ENCODE measurements at places on chromosomes 1 and 21.
A peak's percentile ranks its signal among the peaks of the same experiment; 100 is the strongest.

GRCh38 chr1:20126806-20127440 is 7.6 kb upstream of the PLA2G2D start:
- DNase-seq = no peak

- DNase-seq = no peak
Measured at GRCh38 chr1:22710701-22711049, at the start of gene EPHB2. EPHB2 (plus strand) TSS chr1:22710839; CDS start chr1:22710983, 144 bp downstream.

DNA sequence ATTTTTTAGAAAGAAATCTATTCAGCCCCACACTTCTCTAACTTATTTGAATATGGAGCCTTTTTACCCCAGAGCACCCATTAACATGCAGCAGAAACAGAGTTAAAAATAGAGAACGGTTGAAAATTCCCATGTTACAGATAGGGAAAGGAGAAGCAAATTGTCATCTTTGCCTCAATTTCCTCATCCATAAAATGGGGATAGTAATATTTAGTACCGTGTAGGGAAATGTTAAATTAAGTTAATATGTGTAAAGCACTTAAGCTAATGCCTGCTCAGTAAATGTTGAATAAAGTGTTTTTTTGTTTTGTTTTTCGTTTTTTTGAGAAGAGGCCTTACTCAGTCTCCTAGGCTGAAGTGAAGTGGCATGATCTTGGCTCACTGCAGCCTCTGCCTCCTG is 50.3 kb downstream of the NAV1 start:
- no peak for DNase-seq

- no peak for DNase-seq
Measured at GRCh38 chr21:25127007-25127406, 480.3 kb downstream of the MRPL39 start.

- no peak for DNase-seq
Measured at GRCh38 chr1:53391982-53392381, 64.1 kb upstream of the LRP8 start.

DNA sequence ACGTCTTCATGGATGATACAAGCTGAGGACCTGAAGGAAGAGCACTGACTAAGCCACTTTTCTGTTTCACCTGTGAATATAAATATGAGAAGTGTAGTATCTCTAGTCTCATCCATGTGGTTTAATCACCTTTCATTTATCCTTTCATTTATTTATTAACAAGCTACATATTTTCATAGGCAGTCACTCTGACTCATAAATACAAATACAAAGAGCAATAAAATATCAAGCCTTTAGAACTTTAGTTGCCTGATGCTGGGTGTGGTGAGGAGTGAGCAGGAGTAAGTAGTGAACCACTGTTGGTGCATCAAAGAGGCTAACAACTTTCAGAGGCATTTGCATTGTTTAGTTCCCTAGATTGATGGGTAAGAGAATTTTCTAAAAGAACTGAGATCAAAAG is 269.0 kb upstream of the C1orf87 start:
- DNase-seq = no peak

- no peak for DNase-seq
Measured at GRCh38 chr1:84410328-84411095, 12.2 kb downstream of the DNASE2B start.

- no peak for DNase-seq
Measured at GRCh38 chr1:24925963-24926362, 4.1 kb downstream of the RUNX3 start.

- DNase-seq = no peak
Measured at GRCh38 chr1:82597649-82598048, 796.9 kb downstream of the ADGRL2 start.

GRCh38 chr1:11116318-11116717 is 16.6 kb upstream of the EXOSC10 start:
- DNase-seq = no peak

- DNase-seq = no peak
Measured at GRCh38 chr1:51788938-51789337, 89.6 kb downstream of the NRDC start.

DNA sequence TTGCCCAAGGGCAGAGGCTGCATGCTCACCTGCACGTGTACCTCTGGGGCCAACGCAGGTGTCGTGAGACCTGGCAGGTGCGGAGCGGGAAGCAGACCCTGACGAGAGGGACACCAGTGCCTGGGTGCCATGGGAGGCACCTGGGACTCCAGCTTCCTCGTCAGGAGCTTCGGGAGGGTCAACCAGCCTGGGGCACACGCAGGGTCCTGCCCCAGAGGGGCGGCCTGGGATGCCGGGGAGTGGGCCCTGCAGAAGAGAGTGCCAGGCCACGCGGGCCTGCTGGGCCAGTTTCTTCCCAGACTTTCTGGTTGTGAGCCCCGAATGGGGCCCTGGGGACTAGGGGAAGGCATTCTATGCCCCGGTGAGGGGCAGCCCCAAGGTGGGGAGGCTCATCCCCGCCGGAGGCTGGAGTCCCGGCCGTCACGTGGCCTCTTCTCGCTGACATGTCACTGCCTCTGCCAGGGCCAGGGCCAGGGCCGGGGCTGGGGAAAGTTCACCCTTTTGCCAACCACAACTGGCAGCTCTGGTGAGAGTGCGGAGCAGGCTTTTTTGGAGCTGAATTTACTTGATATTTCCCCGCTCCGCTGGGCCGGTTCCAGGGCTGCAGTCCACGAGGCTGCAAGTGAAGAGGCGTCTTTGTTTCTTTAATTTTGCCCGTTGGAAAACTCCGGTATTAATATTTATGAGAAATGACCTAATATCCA is 38.5 kb upstream of the ACTRT2 start:
- no peak for DNase-seq

- DNase-seq = peak; percentile 74
Measured at GRCh38 chr1:175154629-175155472, 37.7 kb downstream of the KIAA0040 start.

GRCh38 chr1:63269571-63269970 is 52.8 kb upstream of the FOXD3 start:
- DNase-seq = no peak

DNA sequence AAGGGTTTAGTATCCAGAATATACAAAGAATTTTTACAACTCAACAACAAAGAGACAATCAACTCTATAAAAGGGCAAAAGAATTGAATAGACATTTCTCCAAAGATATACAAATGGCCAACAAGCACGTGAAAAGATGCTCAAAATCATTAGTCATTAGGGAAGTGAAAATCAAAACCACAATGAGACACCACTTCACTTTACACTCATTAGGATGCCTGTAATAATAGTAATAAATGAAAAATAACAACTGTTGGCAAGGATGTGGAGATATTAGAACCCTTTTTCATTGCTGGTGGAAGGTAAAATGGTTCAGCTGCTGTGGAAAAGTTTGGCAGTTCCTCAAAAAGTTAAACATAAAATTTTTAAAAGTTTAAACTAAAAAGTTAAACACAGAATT is 7.0 kb upstream of the ABCD3 start:
- DNase-seq = no peak

GRCh38 chr1:147515045-147515869 is 26.0 kb upstream of the BCL9 start:
- DNase-seq = no peak

DNA sequence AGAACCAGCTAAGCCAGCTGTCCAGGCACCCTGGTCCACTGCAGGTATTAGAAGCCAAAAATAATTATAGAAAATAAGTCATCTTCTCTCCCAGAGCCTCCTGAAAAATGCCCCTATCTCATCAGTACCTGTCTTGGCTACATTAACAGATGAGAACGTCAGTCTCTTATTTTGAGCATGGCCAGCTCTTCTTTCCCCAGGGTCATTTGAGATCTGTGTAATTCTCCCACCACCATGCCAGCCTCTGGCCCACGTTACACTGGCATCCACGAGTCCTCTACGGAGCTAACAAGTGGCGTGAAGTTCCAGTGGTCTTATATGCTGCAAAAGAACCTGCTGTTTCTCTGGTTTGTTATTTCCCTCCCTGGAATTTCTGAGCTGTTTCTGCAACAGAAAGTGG is 118.0 kb downstream of the ATP5PO start:
- no peak for DNase-seq

DNA sequence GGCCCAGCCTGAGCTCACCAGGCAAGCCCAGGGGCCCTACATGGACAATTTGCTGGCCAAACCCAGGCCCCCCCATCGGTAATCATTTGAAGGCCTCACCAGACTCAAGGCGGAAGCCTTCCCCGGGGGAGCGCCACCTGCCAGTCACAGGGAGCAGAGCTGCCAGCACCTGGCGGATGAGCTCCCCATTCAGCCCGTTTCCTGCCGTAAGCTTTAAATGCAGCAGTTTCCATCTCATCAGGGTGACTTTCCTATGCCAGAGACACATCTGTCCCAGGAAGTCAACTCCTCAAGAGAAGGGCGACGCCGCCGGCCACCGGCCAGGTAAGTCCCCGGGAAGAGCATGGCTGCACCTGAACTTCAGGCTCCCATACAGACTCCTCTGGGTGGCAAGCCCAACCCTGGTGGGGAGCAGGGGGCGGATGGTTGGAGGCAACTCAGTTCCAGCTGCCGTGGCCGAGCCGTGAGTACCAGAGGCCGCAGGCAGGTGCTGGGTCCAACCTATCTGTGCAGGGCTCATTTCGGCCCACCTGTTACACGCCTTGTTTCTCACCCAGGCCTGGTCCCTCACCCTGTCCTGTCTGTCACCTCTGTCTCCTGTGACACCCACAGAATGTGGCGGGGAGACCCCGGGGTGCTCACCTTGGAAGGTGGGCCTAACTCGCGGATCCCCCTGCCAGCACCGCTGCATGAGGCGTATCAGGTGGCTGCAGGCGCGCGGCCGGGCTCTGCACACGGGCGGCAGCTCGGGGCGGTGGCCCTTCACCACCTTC is 20.7 kb downstream of the RIPK4 start:
- DNase-seq = no peak

- DNase-seq = no peak
Measured at GRCh38 chr1:3614755-3615742, 3.7 kb upstream of the MEGF6 start.

DNA sequence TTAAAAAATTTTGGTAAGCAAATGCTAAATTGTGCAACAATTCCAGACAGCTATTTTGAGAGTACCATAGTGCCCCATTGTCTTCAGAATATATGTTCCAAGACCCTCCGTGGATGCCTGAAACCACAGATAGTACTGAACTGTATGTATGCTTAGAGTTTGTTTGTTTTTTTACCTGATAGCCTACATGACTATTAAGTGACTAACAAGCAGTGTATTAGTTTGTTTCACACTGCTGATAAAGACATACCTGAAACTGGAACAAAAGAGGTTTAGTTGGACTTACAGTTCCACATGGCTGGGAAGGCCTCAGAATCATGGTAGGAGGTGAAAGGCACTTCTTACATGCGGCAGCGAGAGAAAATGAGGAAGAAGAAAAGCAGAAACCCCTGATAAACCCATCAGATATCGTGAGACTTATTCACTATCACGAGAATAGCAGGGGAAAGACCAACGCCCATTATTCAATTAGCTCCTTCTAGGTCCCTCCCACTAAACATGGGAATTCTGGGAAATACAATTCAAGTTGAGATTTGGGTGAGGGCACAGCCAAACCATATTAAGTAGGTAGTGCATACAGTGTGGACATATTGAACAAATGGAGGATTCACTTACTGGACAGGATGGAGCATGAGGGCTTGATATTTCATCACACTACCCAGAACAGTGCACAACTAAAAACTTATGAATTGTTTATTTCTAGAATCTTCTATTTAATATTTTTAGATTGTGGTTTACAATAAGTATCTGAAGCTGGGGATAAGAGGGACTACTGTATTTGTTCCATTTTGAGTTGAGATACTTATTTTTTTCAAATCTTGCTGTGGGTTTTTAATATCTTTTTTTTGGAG is 78.5 kb downstream of the LHX9 start:
- DNase-seq = no peak

- DNase-seq = no peak
Measured at GRCh38 chr21:15837645-15838044, 107.9 kb downstream of the USP25 start.

- no peak for DNase-seq
Measured at GRCh38 chr21:16789636-16790035, 723.2 kb upstream of the CXADR start.

- DNase-seq = no peak
Measured at GRCh38 chr21:38652396-38652795, 153.3 kb upstream of the ETS2 start.

DNA sequence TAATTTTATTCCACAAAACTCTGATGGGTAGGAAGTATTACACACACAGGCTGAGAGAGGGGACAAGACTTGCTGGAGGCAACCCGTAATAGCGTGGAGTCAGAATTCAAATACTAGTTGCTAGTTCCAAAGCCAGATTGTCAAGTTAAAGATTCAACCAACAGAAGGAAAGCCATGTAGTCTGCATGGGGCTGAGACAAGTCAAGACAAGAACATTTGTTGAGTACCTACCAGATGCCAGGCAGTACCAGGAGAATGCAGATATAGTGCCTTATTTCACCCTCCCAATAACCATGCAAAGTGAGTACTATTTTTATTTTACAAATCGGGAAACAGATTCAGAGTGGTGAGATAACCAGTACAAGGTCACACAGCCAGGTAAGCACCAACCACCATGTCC is 110.4 kb upstream of the SPATA6 start:
- DNase-seq = no peak

DNA sequence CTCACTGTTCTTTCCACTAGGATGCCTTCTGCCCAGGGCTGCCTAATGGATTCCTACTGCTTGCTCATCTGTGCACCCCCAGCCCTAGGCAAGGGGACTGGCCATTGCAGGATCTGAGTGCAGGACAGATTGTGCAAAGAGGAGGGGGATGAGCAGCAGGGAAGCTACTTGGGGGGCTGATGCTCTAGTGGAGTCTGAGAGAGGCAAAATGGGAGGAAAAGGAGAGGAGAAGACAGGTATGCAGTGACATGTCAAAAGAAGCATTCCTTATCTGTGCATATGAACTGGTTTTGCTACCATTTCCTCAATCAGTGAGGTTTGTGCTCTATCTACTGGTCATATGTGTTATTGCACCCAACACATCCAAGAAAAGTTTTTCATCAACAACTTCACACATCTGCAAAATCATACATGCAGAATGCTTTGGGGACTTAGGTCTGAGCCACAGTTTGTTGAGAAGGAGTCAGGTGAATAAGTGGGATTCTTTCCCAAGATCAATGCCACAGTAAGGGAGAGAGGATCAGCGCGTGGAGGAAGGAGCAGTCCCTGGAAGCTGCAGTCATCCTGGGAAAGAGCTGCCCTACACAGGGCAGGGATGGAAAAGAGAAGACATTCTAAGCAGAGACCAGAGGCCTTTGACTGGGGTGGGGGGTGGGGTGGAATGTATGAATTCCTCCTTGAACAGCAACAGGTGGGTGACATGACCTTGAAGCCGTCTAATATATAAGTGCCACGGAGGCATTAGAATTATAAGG is 14.4 kb downstream of the SLC5A9 start:
- DNase-seq = peak; percentile 32

GRCh38 chr1:22139066-22139594 is 3.8 kb downstream of the WNT4 start:
- no peak for DNase-seq

GRCh38 chr1:94462606-94463005 is 44.4 kb downstream of the ABCD3 start:
- no peak for DNase-seq

All from right atrium auricular region (tissue), 2 donors.